ENCODE measurements at places on chromosomes 13 and 19.

- no peak for DNase-seq
Measured at GRCh38 chr13:72552731-72553130, 174.7 kb downstream of the MZT1 start.

GRCh38 chr19:45638930-45639729 is at the start of gene EML2:
Gene EML2, minus strand, starts transcription at chr19:45639397. Its CDS starts 21 bp downstream, at chr19:45639376.
- DNase-seq: no peak

GRCh38 chr13:49098771-49099512 is 121.2 kb upstream of the MLNR start:
- no peak for DNase-seq

DNA sequence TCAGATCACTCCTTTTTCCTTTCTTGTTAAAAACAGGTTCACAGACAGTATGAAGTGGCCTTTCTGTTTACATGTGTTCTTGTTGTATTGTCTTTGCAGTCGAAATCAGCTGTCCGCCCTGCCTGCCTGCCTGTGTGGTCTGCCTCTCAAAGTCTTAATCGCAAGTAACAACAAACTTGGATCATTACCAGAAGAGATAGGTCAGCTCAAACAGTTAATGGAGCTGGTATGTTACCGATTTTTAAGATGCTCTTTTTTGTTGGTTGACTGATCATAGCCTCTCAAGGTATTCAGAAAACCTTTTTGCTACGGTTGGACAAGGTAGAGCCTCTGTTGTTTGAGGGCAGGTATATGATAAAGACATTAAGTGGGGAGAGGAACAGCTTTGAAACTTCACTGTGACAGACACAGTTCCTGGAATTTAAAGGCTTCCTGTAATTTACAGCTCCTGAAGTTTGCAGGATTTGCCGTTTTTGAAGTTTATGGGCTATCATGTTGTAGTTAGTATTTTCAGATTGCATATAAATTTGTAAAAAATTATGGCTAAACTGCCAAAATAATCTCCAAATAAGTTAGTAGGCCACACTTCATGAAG is 116.1 kb downstream of the LRCH1 start:
- no peak for DNase-seq

DNA sequence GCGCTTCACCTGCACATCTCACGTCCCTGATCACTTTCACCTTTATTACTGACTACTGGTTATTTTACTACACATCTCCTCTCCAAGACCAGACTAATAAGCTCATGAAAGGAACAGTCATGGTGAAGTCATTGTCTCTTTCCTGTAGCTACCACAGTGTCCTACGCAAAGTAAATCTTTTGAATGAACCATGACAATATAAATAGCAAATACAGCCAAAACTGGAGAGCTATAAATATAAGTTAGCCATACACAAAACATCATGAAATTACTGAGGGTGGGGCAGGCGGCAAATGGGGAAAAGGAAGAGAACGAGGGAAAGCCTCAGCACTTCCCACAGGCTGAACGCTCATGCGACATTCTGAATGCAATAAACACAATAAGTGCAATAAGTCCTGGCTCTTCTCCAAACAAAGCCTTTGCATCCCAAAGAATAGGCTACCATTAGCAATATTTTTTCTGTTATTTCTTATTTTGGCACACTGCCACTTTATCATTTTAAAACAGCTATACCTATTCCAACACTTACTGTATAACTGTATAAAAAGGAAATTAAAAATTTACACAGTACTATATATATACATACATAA is 62.5 kb downstream of the TUBGCP3 start:
- DNase-seq: peak; percentile 76

DNA sequence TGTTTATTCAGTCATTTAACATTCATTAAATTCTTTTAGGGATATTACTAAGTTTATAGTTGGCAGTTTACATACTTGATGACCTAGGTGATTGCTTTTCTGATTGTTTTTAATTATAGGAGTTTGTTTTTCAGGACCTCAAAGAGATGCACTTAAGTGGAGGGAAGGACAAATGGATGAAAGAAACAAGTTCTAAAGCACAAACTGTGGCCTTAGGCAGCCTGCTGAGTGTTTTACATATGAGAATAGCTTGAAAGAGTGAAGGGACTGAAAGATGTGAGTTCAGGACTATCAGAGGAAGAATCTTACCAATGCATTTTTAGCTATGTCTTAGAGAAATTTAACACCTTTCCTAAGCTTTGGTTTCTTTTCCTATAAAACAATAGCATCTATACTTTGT is 402.6 kb downstream of the KLF12 start:
- no peak for DNase-seq

DNA sequence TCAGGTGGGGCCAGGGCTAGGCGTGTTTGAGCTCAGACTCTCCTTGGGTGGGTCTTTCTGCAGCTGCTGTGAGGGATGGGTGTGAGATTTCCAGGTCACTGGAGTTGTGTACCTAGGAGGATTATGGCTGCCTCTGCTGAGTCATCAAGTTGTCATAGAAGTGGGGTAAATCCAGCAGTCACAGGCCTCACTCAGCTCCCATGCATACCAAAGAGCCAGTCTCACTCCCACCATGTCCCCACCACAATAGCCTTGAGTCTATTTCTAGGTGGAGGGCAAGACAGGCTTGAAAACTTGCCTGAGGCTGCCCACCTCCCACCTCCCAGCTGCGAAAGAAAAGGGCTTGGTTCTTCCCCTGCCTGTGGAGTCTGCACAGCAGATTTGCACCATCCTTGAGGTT is 194.0 kb upstream of the PCDH17 start:
- DNase-seq: no peak

DNA sequence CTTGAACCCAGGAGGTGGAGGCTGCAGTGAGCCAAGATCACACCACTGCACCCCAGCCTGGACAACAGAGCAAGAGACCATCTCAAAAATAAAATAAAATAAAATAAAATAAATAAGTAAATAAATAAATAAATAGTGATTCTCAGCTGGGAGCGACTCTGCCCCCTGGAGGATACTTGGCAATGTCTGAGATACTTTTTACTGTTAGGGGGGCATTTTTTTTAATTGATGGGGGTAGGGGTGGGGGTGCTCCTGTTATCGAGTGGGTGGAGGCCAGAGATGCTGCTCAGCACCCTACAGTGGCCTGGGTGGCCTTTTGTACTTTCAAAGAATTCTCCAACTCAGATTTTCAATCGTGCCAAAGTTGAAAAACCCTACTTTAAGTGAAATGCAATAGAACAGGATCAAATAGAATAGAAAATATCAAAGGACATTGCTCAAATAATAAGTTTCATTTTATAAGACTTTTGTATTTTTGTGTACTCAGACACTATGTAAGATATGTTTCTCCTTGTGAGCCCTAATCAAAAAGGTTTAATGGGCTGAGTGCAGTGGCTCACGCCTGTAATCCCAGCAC is 7.1 kb upstream of the CLPP start:
- DNase-seq: no peak

DNA sequence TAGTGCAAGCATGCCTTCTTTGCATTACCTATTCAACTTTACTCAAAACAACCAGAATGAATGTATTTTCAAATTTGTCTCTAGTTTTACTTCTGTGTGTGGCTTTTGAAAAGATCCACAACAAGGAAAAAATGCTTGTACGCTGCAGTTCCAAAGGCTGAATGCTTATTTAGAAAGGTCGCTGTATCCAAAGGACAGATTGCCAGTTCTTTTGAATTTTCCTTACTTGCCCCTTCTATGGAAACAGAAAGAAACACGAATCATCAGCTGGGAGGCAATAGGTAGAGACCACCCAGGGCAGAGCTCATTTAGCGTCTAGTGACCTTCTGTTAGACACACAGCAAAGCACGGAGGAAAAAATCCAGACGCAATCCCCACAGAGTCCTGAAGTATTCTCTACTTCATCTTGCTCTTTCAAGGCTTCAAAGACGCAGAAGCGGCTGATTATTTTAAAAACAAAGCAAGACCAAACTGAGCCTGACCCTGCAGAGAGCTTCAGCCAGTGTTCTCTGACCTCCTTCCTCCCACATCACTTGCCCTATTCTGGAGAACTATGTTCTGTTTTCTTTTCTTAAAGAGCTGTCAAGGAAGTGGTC is 674.6 kb upstream of the SGCG start:
- DNase-seq: no peak

- DNase-seq: no peak
Measured at GRCh38 chr13:61370520-61370919, 45.1 kb downstream of the PCDH20 start.

- DNase-seq: no peak
Measured at GRCh38 chr13:70994191-70994590, 872.8 kb downstream of the DACH1 start.

- DNase-seq: no peak
Measured at GRCh38 chr19:5541456-5541855, 26.3 kb downstream of the TINCR start.

DNA sequence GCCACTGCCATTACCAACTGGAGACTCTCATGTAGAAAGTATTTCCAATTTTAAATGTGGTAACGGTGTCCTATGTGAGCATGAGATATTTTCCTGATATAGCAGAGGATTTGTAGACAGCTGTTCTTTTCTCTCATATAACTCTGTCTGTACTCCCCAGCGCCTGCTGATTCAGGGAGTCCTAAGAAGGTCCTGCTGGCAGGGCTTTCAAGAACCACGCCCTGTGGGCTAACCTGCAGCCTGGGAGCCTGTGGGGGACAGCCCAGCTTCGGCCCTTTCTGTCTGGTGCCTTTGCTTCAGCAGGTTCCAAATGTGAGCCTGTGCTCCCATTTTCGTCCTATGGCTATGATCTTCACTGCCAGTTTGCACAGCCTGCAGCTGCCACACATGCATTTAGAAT is 316.8 kb downstream of the ATP8A2 start:
- DNase-seq: no peak
